ENCODE measurements at places on chromosomes 1 and 21.

DNA sequence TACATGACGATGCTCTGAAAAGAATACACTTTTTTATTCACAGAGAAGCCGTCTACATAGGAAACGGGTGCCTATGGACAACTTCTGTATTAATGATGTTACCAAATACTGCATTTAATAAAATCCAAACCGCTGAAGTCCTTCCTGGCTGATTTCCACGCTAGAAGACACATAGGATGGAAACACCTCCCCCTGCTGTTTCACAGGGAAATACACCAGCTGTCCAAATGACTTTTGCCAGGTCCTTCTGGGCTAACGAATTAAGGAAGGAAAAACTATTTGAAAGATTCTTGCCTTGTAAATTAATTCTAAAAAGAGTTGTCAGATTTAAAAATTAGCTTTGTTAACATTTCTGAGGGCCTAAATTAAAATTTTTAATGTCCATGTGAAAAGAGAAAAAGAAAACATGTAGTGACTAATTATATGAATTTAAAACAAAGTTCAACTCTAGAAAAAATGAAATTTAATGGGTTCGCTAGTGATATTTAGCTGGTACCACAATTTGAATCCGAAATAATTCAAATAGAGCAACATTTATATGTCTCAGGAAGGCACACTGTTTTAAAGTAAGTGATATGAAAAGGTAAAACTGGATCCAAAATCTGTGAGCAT lies 146.0 kb downstream of the RERE start:
- no peak for DNase-seq

GRCh38 chr1:191888996-191889622 lies 269.2 kb upstream of the RGS18 start:
- no peak for DNase-seq

DNA sequence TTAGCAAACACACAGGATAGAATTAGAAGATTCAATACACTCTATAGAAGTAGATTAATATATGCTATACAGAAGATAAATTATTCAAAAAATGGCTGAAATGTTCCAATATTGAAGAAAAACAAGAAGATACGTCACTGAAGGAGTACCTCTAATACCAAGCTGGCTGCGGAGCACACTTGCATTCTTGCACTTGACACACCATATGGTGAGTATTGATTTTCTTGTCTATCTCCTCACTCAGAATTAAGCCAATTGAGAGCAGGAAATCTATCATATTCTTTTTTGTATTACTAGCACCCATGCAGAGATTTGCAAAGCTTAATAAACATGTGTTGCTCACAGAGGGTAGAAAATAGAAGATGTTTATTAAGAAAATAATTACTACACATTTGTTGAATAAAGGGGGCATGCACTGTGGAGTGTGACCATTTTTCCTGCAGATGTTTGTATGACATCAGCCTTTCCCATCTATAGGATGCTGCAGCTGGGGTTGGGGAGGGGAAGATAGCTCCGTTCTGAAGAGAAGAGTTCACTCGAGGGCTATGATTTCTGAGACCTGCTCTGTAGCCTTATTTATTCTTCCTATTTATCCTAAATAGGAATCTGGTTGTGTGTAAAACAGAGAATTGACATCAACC lies 318.1 kb downstream of the HHIPL2 start:
- no peak for DNase-seq

DNA sequence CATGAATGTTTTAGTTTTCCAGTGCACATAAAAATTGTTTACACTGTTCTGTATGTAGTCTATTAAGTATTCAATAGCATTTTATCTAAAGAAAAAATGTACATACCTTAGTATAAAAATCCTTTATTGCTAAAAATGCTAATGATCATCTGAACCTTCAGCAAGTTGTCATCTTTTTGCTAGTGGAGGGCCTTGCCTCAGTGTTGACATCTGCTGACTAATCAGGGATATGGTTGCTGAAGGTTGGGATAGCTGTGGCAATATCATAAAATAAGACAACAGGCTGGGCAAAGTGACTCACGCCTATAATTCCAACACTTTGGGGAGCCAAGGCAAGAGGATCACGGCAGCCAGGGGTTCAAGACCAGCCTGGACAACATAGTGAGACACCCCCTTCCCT lies 9.0 kb downstream of the DYNLT5 start:
- no peak for DNase-seq

DNA sequence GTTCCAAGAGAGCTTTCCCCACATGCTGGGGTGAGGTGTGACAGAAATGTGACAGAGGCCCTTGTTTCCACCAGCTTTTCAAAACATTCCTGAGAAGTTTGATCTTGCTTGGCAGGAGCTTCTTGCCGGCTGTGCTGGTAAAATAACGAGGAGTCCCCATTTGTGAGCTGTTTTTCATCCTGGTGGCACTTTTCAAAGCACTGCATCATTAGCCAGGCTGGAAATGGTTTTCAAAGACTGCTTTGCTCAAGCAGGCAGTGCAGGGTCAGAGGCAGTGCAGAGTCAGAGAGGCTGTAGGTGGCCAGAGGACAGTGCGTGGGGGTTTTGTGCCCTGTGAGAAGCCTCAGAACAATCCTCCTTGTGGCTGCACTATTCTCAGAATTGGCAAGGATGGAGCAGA lies 75.8 kb upstream of the KCNA3 start:
- DNase-seq, result no peak

GRCh38 chr1:157849229-157849875 lies 7.7 kb upstream of the CD5L start:
- no peak for DNase-seq

GRCh38 chr1:177044390-177044789 lies 120.1 kb downstream of the ASTN1 start:
- DNase-seq, result no peak

GRCh38 chr1:154335025-154335714 lies 9.8 kb downstream of the ATP8B2 start:
- DNase-seq, result peak; percentile 93

- no peak for DNase-seq
Observed at GRCh38 chr1:51433972-51434510, 85.0 kb downstream of the EPS15 start.

GRCh38 chr1:13570924-13571323 lies 12.7 kb upstream of the PDPN start:
- DNase-seq, result no peak

All from stimulated activated CD4-positive, alpha-beta T cell treated with anti-CD3 and anti-CD28 coated beads, TNF-alpha, amount 100 ng/mL, for 24 hours (primary cell).